ENCODE measurements at places on chromosomes 2 and 18.

DNA sequence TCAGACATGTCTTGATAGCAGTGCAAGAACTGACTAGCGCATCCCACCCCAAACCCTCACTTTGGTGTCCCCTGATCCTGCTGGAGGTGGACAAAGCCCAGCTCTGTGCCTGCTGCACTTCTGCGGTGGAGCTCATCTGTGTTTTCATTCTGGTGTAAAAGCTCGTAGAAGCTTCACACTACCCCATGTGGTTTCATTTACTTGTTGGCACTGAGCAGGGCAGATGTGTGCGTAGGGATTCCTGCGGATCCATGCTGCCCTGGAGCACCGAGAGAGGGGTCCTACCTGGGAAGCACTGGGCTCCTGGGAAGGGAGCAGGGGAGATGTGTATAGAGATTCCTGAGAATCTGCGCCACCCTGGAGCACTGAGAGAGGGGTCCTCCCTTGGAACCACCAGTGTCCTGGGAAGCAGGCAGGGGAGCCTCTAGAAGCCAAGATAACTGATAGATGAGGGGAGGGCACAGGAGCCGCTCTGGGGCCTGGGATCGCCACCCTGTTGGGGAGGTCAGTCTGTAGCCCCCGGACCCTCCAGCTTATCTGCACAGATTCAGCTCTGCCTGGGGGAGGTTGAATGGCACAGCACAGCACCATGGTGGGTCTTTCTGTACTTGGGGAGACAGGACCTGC, 106.9 kb upstream of the OTOS start:
- DNase-seq: no peak

DNA sequence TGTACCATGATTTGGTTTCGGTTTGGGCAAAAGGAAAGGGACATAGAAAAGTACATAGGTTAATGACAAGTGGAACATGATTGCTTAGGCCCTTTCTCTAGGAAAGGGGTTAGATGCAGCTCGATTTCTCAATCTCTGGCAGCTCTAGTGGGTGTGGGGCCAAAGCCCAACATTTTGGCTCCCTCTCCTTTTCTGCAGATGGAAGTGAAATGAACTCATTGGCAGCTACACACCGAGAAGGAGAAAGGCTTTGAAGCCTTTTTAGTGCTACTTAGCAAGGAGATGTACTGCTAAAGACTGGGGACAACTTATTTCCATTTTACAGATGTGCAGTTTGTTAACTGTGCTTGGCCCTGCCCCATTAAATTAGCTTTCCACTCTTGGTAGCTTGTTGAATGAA, 93.8 kb downstream of the LYPD6B start:
- DNase-seq: no peak

- no peak for DNase-seq
These were observed 41.2 kb downstream of the CYRIA start for GRCh38 chr2:16624436-16624780.

GRCh38 chr2:238504181-238504931, 77.6 kb downstream of the ASB1 start:
- DNase-seq: no peak

DNA sequence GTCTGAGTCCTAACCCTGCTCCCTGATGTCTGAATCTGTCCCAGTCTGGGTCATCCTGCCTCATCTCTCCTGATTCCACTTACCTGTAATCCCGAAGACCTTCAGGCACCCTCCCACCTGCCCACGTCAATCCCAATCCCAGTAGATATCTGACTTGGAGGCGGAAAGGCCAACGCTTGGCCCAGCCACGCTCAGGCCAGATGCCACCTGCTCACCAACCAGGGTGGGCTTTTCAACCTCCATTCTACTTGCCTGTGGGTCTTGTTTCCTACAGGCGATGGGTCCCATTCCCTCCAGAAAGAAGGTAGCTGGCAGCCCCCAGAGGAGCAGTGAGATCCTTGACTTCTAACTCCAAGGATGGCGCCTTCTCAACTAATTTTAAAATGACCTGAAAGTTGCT, 59.7 kb downstream of the INPP5D start:
- DNase-seq: no peak

DNA sequence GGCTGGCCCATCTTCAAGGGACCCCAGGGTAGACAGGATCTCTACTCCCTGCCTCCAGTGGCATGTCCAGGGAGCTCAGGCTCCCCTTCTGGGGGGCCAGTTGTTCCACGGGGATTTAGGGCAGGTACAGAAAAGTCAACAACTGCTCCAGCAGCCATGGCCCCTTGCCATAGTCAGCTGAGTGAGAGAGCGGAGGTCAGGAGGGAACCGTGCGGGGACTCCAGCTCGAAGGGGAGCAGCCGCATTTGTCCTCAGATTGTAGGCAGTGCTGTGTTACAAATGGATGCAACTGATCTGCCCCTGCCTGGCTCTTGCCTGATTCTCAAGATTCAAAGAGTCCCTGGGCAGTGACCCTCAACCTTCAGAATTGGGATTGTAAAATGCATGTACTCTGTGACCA, 49.9 kb downstream of the ITGB1BP1 start:
- DNase-seq: no peak

DNA sequence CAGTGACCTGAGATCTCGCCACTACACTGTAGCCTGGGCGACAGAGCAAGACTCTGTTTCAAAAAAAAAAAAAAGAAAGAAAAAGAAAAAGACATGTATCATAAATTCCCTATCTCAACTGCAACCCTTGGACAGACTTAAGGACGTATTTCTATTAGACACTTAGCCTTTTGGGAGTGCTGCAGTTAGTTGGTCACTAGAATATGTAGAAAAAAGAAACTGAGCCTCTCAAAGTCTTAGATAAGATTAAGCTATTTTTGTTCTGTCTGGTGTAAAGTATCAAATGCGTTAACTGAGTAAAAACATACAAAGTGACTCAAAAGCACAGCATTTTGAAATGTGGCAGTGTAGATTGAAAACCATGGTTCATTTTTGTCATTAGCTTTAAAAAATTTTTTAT, 7.3 kb downstream of the NBEAL1 start:
- DNase-seq: no peak

DNA sequence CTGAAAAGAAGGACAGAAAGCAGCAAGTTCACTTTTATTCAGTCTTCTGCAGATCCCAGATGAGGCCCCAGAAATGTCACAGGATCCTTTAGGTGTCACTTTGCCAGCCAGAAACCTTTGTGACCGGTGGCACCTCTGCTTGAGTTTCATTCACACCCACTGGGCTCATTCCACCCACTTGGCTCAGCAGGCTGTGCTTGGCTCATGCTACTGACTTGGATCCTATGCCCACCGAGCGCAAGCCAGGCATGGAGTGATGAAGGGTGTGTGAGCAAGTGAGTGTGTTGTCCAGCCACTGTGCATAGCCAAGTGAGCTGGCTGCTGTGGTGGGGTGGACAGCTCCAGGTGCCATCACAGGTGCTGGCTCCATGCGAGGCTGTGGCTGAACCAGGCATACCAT, 357.0 kb upstream of the GULP1 start:
- no peak for DNase-seq

GRCh38 chr2:16264491-16264890, 324.1 kb downstream of the MYCN start:
- no peak for DNase-seq

- no peak for DNase-seq
These were observed 221.2 kb downstream of the KLHL29 start for GRCh38 chr2:23606196-23606595.

GRCh38 chr2:19491796-19492195, 133.4 kb upstream of the OSR1 start:
- no peak for DNase-seq

DNA sequence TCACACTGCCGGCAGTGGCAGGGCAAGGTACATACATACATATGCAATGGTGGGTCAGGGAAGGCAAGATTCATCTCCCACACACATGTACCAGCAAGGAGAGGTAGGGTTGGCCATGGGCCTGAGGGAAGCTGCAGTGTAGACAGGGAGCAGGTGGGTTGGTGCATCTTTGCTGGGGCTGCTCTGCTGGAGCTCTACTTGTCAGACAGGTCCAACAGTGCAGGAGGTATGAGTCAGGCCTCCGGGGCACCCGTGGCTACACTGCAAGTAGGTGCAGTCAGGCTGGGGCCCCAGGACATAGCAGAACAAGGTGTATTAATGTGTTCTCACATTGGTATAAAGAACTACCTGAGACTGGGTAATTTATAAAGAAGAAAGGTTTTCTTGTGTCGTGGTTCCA, 281.1 kb upstream of the COL3A1 start:
- DNase-seq: no peak

DNA sequence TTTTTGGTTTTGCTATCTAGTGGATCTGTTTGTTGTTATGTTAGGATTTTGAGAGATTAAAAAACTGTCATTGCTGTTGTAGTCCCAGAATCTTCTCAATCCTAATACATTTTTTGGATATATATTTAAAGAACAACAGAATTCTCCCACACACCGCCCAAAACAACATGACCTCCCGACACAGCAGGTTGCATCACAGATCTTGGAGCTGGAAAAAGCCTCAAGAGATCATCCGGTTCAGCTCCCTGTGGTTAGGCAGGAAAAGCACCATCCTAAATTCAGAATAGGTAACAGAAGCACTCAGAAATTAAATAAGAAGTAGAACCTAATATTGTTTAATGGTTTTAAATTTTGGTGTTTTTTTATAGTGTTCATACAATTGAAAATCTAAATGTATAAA, 251.4 kb upstream of the STON1 start:
- DNase-seq: no peak

- DNase-seq: no peak
These were observed 45.7 kb downstream of the HDAC4 start for GRCh38 chr2:239355139-239355538.

GRCh38 chr2:237876532-237876931, 17.1 kb downstream of the RAMP1 start:
- no peak for DNase-seq

- DNase-seq: no peak
These were observed 459.0 kb downstream of the BCL11A start for GRCh38 chr2:60094450-60094929.

GRCh38 chr2:104599787-104600510, 254.0 kb upstream of the POU3F3 start:
- no peak for DNase-seq

GRCh38 chr2:241195506-241196130, 7.1 kb downstream of the ANO7 start:
- DNase-seq: no peak

GRCh38 chr2:182541268-182541667, 114.4 kb upstream of the PDE1A start:
- DNase-seq: no peak

GRCh38 chr18:76051396-76052226, 443.4 kb downstream of the ZNF516 start:
- DNase-seq: no peak

- no peak for DNase-seq
These were observed 651.9 kb upstream of the HS6ST1 start for GRCh38 chr2:128970332-128971116.

GRCh38 chr2:165897726-165898125, 55.9 kb downstream of the TTC21B start:
- no peak for DNase-seq

DNA sequence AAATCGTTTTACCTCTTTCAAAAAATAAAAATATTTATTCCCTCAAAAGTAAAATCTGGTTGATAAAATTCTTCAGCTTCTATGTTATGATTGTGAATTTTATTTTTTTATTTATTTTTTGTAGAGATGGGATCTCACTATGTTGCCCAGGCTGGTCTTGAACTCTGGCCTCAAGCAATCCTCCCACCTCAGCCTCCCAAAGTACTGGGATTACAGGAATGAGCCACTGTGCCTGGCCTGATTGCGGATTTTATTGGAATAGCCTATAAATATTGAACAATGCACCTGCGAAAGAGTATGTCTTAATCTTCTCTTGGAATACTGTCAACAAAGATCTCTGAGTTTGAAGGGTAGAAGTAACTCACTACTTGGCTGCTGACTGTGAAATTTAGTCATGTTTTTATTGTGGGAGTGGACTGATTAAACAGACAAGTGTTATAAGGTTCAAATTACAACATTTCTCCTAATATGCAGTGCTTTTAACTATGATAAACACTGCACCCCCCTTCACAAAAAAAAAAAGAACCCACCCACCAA, 138.0 kb downstream of the AFF3 start:
- DNase-seq: no peak

DNA sequence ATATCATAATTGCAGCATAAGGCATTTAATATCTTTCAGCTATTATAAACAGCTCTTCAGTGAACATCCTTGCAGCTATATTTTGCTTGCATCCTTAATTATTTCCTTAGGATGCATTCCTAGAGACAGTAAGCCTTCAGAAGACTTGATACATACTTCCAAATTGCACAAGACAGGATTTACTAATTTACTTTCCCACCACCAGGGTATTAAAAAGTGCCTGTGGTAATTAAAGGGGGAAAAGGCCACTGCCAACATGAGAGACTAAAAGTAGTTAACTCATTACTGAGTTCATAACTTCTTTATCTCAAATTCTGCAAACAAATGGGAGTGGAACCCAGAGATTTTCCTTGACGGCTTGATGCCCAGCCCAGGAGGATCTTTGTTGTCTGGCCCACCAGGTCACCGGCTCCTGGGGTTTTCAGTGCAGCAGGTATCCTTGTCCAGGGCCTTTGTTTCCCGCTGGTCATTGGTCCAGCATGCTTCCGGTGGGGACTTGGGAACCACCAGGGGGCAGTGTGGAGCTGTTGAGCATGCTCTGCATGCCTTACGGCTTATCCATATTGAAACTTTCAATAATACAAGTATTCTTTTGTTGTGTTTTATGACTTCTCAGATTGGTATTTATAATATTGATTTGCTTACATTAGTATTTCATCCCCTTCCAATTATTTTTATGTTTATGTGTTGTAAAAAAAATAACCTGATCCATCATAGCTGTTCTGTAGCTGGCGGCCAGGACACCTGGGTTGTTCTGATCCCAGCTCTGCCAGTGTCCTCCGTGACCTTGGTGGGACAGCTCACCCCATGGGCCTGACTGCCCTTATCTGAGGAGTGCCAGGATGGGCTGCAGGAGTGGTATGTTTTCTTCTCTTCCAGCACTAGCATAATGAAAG, 61.4 kb downstream of the TGOLN2 start:
- no peak for DNase-seq

- no peak for DNase-seq
These were observed 88.0 kb downstream of the ACTR3 start for GRCh38 chr2:113977660-113978523.

DNA sequence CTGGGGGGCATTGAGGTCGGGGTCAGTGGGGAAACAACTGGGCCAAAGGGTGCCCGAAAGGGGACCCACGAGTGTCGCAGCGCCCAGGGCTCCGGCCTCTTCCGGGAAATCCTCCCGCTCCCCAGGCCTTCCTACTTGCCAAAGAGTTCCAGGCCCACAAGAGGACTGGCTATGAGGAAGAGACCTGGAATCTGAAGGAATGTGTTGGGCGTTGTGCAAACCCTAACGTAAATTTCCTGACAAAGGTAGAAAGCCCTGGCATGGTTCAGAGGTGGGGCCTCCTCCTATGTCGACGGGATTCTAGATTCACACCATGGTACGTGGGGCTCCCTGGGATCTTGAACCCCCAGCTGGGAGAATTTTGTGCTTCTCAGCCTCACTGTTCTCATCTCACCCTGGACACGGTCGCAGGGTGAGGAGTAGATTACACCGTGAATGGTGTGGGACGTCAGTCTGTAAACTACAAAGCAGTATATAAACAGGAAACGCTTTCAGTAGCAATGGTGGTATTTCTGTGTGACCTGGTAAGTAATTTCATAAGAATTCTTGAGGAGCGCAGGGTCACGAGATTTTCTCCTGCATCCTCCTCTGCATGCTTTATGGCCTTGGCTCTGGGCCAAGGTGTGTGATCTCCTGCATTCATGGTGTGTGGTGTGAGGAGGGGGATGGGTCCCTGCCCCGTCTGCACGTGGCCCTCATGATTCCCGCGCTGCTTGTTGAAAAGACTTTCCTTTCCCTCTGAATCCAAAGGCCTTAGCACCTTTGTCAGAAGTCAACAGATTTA, 868 bp downstream of the HSBP1L1 start:
- no peak for DNase-seq

GRCh38 chr2:33131111-33131510, 184.4 kb downstream of the LTBP1 start:
- no peak for DNase-seq

- no peak for DNase-seq
These were observed 17.9 kb upstream of the AOX1 start for GRCh38 chr2:200567932-200568331.

Measured in amniotic stem cell (primary cell).